ENCODE measurements at places on chromosomes 2 and 18.

DNA sequence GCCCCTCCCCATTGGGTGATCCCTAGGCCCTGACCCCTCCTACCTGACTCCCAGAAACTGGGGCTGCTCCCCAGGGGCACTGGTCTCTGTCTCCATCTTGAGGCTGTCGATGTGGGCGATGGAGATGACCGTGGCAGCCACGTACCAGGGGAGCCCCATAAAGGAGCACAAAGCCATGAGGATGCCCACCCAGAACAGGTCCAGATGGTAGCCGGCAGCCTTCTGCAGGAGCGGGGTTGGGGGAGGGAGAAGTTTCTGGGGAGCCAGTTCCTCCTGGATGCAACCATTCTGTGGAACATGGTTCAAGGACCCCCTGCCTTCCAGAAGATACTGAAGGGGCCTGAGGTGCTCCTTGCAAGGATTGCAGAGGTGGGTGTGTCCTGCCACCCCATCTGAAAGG, 34.0 kb downstream of the MTHFD2 start:
- DNase-seq: no peak

DNA sequence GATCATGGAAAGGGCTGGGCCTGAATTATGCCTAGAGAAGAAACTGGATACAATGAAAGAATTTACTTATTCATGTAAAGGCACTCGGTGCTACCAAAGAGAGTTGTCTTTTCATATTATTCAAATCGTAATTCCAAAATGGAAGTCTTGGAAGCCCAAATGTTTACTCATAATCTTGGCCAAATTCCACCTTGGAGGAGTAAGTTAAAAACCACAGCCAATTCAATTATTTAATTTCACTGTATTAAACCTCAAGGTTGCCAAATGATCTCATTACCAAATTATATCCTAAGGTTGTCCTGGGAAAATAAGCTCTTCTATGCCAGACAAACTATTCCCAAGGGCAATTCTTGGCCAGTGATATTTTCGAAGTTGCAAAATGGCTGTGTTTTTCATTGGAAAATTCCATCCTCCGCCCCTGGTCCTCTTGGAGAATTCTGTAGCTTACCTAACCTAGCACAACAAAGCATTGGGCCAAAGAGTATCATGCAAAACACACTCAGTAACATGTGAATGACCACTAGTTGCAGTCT, 11.1 kb upstream of the VPS4B start:
- DNase-seq: no peak

- no peak for DNase-seq
Measured at GRCh38 chr18:25305584-25305983, 46.4 kb downstream of the ZNF521 start.

- no peak for DNase-seq
Measured at GRCh38 chr2:104378853-104379374, 475.0 kb upstream of the POU3F3 start.

GRCh38 chr2:129748653-129749052, 230.8 kb upstream of the RAB6C start:
- DNase-seq: no peak

DNA sequence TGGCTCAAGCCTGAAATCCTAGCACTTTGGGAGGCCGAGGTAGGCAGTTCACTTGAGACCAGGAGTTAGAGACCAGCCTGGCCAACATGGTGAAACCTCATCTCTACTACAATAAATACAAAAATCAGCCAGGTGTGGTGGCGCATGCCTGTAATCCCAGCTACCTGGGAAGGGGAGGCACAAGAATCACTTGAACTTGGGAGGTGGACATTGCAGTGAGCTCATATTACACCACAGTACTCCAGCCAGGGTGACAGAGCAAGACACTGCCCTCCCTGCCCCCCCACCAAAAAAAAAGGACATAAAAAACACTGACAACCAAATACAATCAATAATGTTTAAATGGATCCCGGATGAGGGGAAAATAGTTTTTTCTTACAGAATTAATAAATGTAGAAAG, 7.8 kb downstream of the TIA1 start:
- no peak for DNase-seq

GRCh38 chr2:44566059-44566458, 204.3 kb downstream of the CAMKMT start:
- no peak for DNase-seq

GRCh38 chr2:151096235-151096634, 165.4 kb downstream of the RBM43 start:
- no peak for DNase-seq

- DNase-seq: no peak
Measured at GRCh38 chr2:192148241-192148619, 46.5 kb downstream of the TMEFF2 start.

- DNase-seq: no peak
Measured at GRCh38 chr2:42076357-42077225, 28.8 kb downstream of the PKDCC start.

GRCh38 chr18:63982361-63982760, 12.5 kb downstream of the SERPINB8 start:
- no peak for DNase-seq

DNA sequence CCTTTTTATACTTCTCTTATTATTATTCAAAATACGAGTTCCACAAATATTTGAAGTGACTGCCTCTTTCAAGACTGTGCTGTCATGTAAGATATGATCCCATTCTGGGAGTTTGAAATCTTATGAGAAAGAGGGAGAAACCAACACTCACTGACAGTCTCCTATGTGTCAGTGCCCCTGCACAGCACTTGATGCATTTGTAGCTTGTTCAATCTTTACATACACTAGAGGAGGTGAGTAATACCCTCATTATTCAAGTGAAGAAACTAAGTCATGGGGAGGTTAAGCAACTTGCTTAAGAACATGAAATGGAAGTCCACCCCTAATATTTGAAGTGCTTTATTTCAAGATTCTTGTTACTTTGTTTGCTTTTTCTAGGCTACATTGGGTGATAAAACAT, 459.5 kb upstream of the FANCL start:
- DNase-seq: no peak

DNA sequence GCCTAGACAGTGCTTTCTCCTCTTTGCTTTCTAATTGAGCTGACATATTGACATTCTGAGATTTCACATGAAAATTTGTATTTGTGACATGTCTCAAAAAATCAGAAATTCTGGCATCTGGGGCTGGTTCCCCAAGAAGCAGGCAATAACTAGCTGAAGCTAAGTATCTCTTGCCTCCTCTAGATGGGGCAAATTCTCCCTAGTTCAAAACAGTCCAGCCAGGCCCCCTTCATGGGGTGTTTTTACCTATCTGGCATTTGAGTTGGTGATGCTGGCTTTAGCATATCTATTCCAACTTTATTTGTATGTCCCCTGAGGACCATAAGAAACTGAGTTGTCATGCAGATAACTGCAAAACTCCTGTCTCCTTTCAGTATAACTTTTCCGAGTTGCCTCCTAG, 39.9 kb downstream of the ARHGAP15 start:
- no peak for DNase-seq
